Tongue (tissue), 3 donors: ENCODE measurements at places on chromosomes 3 and 15.
A peak's percentile ranks its signal among the peaks of the same experiment; 100 is the strongest.

GRCh38 chr3:118963711-118964110, 70.9 kb downstream of the IGSF11 start:
- DNase-seq = no peak

DNA sequence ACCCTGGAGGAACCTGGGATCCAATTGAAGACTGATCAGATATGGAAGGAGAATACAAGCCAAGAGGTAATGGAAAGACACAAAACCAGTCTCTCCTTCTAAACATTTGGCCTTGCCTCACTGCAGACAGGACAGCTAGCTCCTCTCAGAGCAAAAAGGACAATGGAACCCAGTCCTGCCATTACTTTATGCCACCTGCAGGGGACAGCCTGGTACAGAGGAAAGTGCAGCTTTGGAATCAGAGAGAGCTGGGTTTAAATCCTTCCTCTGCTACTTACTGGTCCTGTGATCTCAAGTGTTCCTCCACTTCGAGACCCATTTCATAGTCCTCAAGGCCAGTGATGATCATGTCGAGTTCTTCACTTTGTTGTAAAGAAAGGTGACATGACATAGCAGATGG, 159.4 kb upstream of the SMAD3 start:
- DNase-seq = no peak

DNA sequence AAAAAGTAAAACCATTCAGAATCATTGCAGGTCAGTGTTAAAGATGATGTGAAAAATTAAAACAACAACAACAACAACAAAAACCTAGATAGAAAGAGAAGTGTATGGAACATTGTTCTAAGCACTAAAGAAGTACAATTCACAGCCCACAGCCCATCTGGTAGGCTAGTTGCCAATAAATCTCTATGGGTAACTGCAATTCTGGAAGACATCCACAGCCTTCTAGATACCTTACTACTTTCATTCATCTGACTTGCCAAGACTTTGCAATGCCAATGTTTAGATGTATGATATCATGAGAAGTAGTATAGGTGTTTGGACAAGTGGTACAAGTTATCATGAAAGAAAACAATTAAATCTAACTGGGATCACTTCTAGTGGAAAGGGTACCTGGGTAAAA, 198.6 kb downstream of the VGLL3 start:
- peak; percentile 48 for DNase-seq

DNA sequence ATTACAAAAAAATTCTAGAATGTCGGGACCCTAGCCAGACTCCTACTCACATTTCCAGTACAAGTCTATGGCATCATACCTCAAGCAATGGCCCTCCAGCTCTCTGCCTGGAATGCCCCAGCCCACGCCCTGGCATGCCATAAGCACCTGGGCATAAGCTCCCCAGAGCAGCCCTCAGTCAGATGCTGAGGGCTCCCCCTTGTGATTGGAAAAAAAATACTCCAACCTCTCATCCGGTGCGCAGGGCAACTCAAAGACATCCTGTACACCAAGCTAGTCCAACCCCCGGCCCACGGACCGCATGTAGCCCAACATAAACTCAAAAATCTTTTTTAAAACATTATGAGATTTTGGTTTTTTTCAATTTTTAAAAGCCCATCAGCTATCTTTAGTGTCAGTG, 115.4 kb downstream of the NEK10 start:
- no peak for DNase-seq

DNA sequence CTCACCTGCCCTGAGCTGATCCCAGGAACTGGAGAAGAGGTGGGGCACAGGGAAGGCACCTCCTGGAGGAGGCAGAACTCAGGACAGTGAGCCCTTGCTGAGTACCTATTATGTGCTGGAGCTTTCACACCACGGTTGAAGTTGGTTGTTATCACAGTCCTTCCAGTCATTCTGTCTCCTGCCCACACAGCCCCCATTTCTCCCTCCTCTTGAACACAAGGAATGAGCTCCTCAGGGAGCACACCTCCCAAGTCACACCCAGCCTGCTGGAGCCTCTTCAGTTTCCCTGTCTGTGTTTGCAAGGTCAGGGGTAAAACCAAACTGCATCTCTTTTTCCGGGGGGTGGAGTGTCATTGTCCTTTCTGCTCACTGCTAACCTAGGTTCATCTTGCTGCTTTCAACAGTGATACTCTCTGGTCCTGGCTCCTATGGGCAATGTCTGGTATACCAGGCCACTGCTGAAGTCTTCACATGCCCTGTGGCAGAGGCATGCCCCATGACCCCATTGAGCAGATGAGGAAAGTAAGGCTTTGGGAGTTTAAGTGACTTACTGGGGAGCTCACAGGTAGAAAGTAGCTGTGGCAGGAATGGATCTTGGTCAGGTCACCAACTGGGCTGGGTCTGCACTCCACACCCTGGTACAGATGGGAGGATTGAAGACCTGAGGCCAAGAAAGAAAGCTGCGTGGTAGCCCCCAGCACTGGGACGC, 30.0 kb downstream of the C3orf18 start:
- no peak for DNase-seq
